ENCODE measurements at places on chromosomes 16 and 17.

- DNase-seq = no peak
Measured at GRCh38 chr17:1298606-1299005, 19.1 kb downstream of the TRARG1 start.

DNA sequence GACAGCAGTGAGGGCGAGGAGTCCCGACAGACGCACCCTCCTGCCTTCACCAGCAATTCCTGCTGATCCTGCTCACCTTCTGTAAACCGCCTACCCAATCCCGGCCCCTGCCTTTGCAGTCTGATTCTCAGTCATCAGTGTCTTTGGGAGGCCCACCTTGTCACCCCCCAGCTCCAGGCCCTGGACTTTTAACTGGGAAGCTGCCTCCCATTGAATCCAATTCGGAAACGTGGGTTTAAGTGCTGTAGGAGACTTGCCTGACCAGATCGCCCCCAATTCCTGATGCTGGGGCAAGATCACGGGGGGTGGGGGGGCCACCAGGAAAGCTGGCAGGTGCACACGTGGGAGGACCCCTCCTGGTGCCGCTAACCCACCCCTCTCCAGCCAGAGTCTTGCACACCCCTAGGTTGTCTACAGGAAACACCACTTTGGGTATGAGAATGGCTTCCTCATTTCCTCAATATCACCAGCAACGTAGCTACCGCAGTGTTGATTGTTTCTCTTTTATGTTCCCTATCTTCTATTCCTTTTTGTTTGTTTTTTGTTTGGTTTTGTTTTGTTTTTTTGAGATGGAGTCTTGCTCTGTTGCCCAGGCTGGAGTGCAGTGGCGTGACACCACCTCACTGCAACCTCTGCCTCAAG, 46.6 kb upstream of the CMIP start:
- no peak for DNase-seq

DNA sequence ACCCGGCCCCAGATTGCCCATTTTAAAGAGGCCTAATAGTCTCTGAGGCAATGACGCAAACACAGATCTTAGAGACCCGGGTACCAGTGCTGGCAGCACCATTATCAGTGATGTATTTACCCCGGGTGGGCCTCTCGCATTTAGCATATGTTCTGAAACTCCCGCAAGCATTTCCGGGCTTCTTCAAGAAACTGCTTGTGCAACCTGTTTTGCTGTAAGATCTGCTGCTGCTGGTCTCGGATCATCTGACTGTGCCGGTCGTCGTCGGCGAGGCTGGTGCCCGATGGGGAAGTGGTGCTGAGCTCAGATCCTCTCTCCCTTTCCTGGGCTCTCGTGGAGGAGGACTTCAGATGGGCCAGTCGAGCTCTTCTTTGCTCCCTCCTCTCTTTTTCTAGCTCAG, 12.5 kb downstream of the CEP295NL start:
- DNase-seq = no peak

DNA sequence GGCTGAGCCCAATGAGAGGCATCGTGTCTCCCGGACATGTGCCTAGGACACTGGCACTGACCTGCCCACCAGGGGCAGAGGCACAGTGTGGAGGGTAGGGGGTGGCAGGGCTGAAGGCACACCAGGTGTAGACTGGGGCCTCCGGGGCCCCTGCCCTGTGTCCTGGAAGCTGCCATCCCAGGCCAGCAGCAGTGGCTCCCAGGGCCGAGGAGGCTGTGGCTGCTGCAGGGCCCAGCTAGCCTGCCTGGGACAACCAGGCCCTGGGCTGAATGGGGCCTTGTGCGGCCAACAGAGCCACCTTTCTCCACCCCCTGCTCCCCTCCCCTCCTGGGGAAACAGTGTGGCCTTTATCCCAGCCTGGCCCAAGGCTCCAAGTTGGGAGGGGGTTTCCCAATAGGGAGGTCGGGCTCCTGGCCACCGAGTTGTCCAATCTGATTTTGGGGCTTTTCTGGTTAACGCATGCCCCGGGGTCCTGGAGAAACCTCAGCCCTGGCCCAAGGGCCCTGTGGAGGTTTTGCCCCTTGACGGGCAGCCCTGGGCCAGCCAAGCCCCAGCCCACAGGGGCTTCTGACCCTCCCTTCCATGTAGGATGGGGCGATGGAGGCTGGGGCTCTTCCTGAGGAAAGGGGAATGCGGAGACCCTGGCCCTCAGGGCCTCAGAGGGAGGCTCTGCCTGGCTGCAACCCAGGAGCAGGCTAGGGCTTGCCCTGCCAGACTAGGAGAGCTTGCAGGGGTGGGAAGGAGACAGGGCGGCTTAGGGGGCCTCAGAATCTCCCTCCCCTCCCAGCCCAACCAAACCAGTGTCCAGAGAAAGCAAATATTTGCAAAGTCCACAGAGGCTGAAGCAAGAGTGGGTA, 4.2 kb downstream of the MTSS2 start:
- no peak for DNase-seq

DNA sequence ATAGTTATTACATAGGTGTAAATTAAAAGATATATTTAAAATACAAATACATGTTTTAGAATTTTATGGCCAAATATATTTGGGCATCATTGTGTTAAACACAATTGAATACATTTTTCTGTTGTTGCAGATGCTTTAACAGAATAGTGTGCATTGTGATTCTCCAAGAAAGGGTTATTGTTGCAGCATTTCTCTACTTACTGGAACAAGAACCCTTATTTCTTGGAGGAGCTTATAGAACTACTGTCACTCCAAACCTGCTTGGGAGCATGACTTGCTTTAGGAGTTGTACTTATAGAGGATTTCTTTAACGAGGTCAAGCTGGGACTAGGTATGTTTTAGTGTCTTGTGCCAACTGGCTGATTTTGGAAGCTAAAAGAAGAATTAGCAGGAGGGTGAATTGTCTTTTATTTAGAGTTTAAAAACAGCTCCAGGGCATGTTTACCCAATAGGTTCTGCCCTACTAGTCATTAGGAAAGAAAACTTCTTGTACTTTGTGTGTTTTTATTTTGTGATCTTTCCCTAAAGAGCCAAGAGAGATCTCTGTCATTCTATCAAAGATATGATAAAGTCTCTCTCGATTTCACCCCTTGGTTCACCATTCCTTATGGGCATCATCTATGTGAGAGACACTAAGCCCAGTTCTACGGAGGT, 279.8 kb upstream of the SALL1 start:
- DNase-seq = no peak

- no peak for DNase-seq
Measured at GRCh38 chr17:48628649-48629410, 2.7 kb upstream of the HOXB9 start.

DNA sequence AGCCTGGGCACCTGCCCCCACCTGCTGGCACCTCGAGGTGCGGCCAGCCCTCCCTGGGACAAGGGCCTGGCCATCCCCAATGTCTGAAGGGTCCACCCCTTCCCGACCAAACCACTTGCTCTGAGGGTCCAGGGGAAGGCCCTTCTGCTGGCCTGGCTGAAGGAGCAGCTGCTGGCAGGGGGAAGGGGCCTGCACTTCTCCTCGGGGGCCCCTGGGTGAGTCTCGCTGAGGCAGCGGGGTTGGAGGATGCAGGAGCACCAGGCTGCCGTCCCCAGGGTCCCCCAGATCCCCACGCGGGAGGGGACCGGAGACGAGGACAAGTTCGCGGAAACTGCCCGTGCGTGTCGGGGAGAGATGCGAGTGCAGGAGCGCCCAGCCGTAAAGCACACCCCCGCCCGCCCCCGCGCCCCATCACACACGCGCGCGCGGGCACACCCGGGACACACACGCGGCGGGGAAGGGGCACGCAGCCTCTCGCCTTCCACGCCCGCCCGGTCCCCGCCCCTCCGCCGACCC, 725 bp upstream of the CACNA1H start:
- no peak for DNase-seq

- no peak for DNase-seq
Measured at GRCh38 chr16:50692999-50693781, at the start of gene NOD2. TSS of gene NOD2 (plus strand) at chr16:50693606. CDS start at chr16:50699496, 5,890 bp downstream.

- no peak for DNase-seq
Measured at GRCh38 chr17:79819085-79819484, 20.2 kb downstream of the CBX4 start.

GRCh38 chr16:67843343-67843765, 1.2 kb downstream of the THAP11 start:
- no peak for DNase-seq

DNA sequence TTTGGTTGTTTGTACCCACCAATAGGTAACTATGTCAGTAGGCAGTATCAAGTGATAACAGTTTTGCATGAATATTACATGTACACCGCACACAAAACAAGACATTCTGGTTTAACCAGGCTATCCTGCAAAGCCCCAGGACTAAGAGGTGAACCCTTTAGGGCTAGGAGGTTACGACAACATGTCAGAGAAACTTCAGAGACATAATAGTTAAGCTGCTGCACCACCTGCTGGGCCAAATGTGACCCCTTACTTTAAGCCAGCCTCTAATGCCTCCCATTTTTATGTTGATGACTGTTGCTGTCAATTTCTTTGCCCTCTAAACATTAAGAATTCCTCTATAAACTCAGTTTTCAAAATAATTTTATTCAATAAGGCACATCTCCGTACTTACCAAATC, 15.4 kb downstream of the SRP68 start:
- DNase-seq = no peak

DNA sequence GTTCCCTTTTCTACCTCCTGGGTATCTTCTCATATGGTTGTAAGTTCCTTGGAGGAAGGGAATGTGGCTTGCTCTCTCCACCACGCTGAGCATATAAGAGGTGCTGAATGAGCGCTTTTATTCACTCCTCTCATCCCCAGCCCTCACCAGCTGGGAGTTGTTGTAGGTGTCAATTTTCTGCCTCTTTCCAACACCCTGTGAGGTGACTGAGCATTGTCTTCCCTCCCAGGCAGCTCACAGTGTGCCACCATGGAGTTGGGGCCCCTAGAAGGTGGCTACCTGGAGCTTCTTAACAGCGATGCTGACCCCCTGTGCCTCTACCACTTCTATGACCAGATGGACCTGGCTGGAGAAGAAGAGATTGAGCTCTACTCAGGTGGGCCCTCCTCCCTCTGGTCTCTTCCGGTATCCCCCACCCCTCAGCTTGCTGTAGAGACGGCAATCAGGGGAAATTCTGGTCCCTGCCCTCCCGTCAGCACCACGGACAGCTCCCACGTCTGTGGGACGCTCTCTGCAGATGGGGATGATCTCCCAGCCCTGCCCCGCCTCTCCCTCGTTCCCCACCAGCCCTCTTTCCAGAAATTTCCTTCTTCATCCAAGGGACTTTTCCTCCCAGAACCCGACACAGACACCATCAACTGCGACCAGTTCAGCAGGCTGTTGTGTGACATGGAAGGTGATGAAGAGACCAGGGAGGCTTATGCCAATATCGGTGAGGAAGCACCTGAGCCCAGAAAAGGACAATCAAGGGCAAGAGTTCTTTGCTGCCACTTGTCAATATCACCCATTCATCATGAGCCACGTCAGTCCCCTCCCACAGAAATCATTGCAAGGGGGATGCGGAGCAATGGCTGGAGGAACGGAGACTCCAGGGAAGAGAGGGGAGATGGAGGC, 18.3 kb downstream of the CIITA start:
- no peak for DNase-seq

DNA sequence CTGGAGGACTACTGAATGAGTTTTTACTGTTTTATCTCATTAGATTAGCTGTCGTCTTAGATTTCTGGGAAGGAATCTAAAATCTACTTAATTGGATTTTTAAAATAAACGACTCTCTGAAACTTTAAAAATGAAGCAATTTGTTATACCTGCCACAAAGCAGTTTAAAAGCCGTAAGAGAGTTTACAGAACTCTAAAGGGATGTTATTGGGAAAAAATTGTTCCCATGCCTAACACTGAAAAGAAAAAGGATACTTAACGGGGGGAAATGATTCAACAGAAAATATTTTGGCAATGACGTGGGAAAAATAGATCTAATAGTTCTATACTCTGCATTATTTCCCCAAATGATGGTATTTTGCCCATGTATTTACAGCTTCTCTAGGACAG, 27.0 kb downstream of the ARHGAP17 start:
- DNase-seq = no peak

DNA sequence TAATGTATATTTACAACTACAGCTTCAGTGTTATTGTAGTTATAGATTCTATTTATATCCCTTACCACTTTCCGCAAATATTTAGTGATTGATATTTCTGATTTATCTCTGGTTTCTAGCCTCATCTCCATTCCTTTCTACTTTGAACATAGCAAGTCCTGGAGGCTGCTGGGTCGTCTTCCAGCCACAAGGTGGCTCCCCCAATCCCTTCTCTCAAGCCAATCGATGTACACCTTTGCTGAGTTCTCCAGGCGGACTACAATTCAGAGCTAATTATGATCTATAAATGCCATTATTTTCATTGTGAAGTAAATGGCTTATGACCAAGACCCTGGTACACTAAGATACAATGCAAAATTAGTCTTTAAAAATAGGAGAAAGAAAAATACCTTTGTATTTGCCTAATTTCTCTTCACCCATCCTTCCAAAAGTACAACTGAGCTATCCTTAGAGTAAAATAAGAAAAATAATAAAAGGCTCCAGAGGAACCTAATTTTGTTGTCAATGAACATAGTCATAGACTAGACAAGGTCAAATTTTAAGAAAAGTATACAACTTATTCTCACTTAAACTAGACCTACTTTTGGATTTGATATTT, 122.1 kb downstream of the SKAP1 start:
- DNase-seq = no peak

GRCh38 chr17:19457830-19458271, 46.8 kb downstream of the RNF112 start:
- no peak for DNase-seq

DNA sequence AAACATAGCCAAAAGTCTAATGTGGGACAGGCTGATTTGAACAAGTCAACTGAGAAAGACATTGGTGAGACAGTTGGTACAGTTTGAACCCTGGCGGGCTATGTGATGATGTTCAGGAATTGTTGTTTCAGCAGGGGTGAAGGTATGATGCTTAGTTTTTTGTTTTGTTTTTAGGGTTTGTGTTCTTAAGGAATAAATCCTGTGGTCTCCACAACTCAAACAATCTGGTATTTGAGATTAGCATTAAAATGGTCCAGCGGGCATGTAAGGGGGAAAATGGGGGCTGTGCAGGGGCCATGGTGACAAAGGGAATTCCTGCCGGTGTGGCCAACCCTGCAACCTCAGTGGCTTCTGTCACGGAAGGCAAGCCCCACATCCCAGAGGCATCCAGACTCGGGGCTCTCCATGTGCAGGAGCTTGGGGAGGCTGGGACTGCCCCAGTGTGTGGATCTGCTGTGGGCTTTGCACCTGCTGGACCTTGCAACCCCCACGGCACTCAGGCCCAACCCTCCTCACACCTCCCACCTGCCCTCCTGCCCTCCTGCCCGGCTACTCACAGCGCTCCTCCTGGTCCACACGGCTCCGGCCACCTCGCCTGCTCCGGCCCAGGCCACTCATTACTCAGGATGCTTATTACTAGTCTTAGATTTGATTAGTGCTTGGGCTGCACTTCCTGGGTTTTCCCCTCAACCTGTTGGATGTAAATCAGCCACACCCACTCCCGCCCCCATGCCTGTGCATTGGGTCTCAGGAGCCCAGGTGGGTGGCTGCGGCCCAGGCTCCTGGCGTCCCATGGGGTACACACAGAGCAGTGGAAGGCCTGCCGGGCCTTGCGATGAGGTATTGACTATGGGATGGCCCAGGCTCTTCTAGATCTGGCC, at the start of gene TNFRSF13B:
TNFRSF13B (minus strand) TSS at position 661 of the 881 bp plus-strand sequence; CDS start at position 618, 43 bp downstream.
- DNase-seq = no peak

Measured in NCI-H774 (cell line).